ENCODE measurements at places on chromosomes 3 and 15. TPM values are rescaled to one million over a fixed set of nuclear protein-coding genes. Genes with fewer than 3 reads are reported as not detected.

IQCF6 gene
- not detected for total RNA-seq

DNA sequence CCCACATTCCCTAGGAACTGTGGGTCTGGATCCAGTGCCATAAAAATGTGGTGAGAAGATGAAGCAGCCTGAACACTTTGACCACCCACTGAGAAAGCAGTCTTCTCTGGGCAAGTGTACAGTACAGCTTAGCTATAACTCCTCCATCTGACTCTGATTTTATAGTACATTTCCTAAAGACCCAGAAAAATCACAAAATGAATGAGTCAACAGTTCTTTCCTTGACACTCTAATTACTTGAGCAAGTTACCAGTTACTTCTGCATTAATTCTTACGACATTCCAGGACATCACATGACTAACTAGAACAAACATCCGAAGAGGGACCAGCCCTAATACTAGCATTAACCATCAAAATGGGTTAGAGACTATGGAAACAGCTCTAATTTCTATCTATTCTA is 148.1 kb upstream of the PEX5L start:
- no peaks in the 10 kb centered on the region for H3K27me3 ChIP-seq
- H3K4me1 ChIP-seq, result no peaks in the 10 kb centered on the region
- no peaks in the 10 kb centered on the region for H3K36me3 ChIP-seq
- DNase-seq, result no peak
- H3K4me3 ChIP-seq, result no peak overlapping the region
- no peak overlapping the region for H3K27ac ChIP-seq

GRCh38 chr3:100087198-100087597 is 27.1 kb downstream of the FILIP1L start:
- H3K27me3 ChIP-seq, result no peaks in the 10 kb centered on the region
- H3K4me1 ChIP-seq, result peaks cover 7% of the 10 kb centered on the region
- no peak overlapping the region for H3K27ac ChIP-seq
- H3K4me3 ChIP-seq, result no peak overlapping the region
- no peak for DNase-seq

DNA sequence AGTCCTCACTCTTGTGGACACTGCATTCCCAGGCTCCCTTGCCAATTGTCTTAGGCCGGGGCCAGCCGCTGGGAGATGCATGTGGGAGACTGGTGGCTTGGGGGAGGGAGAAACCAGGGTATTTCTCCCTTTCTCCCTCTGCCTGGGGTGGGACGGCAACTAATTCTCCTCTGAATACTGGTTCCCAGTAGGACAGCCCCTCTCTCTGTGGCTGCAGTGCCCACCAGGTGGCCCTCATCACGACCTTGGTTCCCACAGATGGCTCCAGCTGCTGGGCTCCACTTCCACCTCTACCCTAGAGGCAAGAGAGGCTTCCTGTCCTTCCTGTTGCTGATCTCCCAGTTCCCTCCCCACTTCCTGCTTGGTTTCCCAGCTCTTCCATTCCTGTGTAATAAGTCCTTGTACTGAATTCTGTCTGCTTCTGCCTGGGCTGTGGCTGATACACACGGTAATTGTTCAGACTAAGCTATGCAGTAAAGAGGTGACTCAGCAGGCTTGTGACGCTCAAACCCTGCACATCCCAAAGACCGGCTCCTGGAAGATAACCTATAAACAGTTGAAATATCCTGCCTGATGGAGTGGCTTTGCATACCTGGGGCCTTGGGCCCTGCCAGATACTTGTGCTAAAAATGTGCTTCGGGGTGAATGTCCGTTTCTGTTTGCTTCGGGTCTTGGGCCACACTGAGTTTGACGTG is 20.4 kb upstream of the COPG1 start:
- H3K36me3 ChIP-seq, result no peaks in the 10 kb centered on the region
- no peaks in the 10 kb centered on the region for H3K27me3 ChIP-seq
- no peak for DNase-seq
- no peak overlapping the region for H3K4me3 ChIP-seq
- peak overlapping the region; percentile 24 for H3K27ac ChIP-seq

DNA sequence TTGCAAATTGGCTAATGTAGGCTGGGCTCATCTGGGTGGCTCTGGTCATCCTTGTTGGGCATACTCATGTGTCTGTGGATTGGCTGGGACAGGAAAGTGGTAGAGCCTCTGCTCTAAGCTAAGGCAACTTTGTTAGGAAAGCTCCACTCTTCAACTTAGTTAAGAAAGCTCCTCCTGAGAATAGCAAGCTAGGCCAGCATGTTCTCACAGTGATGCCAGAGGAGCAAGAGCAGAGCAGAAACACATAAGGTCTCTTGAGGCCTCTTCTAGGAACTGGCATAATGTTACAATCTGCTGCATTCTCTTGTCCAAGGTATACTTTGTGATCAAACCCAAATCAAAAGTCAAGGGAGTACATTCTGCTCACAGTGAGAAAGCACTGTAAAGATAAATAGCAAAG is 158.6 kb upstream of the RORA start:
- H3K27me3 ChIP-seq, result no peaks in the 10 kb centered on the region
- no peaks in the 10 kb centered on the region for H3K4me1 ChIP-seq
- no peak overlapping the region for H3K27ac ChIP-seq

GRCh38 chr3:188421151-188421821 is 267.3 kb downstream of the LPP start:
- H3K4me1 ChIP-seq, result no peaks in the 10 kb centered on the region
- DNase-seq, result no peak
- no peak overlapping the region for H3K27ac ChIP-seq

- H3K27ac ChIP-seq, result no peak overlapping the region
- H3K4me3 ChIP-seq, result no peak overlapping the region
- H3K27me3 ChIP-seq, result no peaks in the 10 kb centered on the region
- no peaks in the 10 kb centered on the region for H3K4me1 ChIP-seq
Measured at GRCh38 chr3:194592798-194593752, 40.1 kb downstream of the TMEM44 start.

- DNase-seq, result no peak
- H3K4me1 ChIP-seq, result no peaks in the 10 kb centered on the region
- no peak overlapping the region for H3K4me3 ChIP-seq
- no peak overlapping the region for H3K27ac ChIP-seq
Measured at GRCh38 chr3:41674449-41674848, 287.5 kb downstream of the ULK4 start.

DNA sequence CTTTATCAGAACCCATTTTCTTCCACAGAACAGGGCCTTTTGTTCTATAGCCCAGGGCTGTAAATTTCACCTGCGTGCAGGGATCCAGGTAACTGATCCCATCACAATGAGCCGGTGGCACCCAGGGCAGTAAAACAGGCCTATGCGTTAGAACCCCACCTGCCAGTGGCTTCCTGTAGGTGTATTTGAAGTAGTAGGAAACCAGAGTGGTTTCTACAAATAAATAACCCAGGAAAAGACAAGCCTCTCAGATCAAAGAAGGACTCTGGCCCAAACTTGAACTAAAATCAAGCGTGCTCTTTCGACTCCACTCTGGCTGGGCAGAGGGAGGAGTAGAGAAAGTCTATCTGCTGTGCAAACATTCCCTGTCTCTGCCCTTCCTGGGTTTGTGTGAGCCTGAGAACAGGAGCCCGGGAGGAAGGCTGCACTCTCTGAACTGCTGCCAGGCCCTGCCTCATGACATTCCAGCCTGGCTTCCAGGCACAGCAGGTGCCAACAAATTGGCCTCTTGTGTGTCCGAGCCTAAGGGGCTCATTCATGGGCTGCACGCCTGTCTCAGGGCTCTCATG is 77.7 kb downstream of the CEMIP start:
- H3K4me3 ChIP-seq, result no peak overlapping the region
- no peak overlapping the region for H3K27ac ChIP-seq
- no peaks in the 10 kb centered on the region for H3K36me3 ChIP-seq
- H3K27me3 ChIP-seq, result no peaks in the 10 kb centered on the region
- DNase-seq, result no peak
- no peaks in the 10 kb centered on the region for H3K4me1 ChIP-seq

DNA sequence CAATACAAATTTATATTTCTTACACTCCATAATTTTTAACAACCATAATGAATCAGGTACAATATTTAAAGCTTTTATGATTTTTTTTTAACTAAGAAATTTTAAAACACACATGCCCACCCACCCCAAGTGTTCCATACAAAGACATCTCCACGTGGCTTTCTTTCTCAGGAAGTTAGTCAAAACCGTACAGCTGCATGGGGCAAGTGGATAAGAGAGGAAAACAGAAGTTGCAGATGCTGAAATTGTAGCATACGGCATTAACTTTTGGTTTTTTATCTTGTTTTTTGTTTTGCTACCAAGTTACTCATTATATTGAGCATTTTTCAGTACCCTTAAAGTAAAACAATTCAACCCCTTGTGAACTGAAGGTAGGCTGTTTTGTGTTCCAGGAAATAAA is 14.8 kb downstream of the GNB4 start:
- H3K4me1 ChIP-seq, result peaks cover 4% of the 10 kb centered on the region
- no peaks in the 10 kb centered on the region for H3K36me3 ChIP-seq
- H3K27me3 ChIP-seq, result no peaks in the 10 kb centered on the region

DNA sequence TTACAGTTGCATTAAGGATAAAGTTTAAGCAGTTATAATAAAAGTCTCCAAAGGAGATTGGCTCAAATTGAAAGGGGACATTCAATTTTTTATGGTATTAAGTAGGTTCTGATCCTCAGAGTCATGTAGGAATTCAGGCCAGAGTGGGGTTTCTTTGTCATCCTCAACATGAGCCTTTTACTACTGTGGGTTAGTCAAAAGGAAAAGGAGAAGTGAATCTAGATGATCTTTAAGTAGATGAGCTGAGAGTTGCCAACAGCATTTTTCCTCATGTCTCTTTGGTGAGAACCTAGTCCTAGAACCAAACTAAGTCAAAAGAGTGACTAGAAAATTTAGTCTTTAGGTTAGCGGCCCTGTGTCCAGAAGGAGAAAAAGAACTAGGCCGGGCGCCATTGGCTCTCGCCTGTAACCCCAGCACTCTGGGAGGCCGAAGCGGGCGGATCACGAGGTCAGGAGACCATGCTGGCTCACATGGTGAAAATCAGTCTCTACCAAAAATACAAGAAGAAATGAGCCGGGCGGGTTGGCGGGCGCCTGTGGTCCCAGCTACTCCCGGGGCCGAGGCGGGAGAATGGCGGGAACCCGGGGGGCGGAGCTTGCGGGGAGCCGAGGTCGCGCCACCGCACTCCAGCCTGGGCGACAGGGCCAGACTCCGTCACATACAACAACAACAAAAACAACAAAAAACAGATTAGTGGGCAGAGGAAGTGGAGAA is 4.2 kb upstream of the CHL1 start:
- no peaks in the 10 kb centered on the region for H3K36me3 ChIP-seq
- H3K4me3 ChIP-seq, result no peak overlapping the region
- H3K4me1 ChIP-seq, result no peaks in the 10 kb centered on the region
- H3K27me3 ChIP-seq, result peaks cover 21% of the 10 kb centered on the region
- DNase-seq, result no peak

DNA sequence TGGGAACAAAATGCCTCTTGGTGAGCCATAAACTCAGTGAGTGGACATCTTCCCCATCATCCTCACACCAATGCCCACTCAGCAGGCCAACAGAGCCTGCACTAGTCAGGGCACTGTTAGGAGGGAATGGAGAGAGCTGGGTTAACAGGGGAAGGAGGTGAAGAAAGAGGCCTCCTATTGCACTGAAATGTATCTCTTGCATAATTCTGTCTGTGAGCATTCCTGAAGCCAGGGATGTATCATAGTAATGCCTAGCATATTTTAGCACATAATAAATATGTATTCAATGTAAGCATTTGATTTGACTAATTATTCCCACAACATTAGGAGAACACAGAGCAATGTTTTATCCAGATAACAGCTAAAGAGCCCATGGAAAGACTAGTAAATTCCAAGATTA is 81.2 kb downstream of the ANO10 start:
- no peak for DNase-seq
- H3K4me1 ChIP-seq, result peaks cover 16% of the 10 kb centered on the region
- no peak overlapping the region for H3K27ac ChIP-seq
- no peaks in the 10 kb centered on the region for H3K27me3 ChIP-seq
- no peaks in the 10 kb centered on the region for H3K36me3 ChIP-seq
- no peak overlapping the region for H3K4me3 ChIP-seq

DNA sequence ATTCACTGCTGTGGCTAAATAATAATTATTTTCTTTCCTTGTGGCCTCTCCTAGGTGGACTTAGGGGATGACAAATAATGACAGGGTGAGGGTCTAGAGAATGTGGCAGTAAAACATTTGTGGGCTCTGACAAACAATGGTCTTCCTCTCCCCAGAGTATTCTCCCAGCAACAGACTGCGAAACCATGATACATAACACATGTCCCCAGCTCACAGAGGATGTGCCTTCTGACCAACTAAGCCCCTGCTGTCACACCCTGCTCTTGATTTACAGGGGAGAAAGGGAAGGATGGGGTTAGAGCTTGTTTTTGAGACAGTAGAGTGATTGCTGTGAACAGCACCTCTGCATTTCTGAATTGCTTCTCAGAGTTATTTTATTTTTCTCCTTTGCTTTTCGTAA is 116.6 kb upstream of the CTDSPL start:
- H3K4me3 ChIP-seq, result no peak overlapping the region
- no peak for DNase-seq
- no peaks in the 10 kb centered on the region for H3K27me3 ChIP-seq
- no peaks in the 10 kb centered on the region for H3K36me3 ChIP-seq
- no peaks in the 10 kb centered on the region for H3K4me1 ChIP-seq
- H3K27ac ChIP-seq, result no peak overlapping the region

DNA sequence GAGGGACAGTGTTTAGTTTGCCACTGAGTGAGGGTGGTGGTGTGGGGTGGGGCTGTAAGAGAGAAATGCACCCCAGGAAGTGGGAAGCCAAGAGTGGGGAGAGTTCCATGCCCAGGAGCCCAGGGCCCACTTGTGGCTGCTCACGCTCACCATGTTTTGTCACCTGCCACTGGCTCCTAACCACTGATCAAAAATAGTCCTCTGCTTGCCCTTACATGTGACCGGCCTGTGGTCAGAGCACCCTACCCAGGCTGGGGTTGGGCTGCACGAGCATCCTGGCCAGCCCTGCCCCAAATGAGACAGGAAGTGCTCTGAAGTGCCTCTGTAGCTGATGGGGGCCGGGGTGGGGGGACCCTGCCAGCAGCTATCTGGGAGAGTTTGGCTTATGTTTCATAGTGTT is 216.3 kb downstream of the RPLP1 start:
- no peak overlapping the region for H3K27ac ChIP-seq
- no peak overlapping the region for H3K4me3 ChIP-seq
- H3K4me1 ChIP-seq, result peaks cover 12% of the 10 kb centered on the region
- no peaks in the 10 kb centered on the region for H3K36me3 ChIP-seq
- H3K27me3 ChIP-seq, result no peaks in the 10 kb centered on the region

GRCh38 chr15:67931861-67932260 is 92.0 kb upstream of the RNU6-1 start:
- no peaks in the 10 kb centered on the region for H3K4me1 ChIP-seq
- no peak overlapping the region for H3K4me3 ChIP-seq
- H3K27ac ChIP-seq, result no peak overlapping the region
- no peak for DNase-seq

DNA sequence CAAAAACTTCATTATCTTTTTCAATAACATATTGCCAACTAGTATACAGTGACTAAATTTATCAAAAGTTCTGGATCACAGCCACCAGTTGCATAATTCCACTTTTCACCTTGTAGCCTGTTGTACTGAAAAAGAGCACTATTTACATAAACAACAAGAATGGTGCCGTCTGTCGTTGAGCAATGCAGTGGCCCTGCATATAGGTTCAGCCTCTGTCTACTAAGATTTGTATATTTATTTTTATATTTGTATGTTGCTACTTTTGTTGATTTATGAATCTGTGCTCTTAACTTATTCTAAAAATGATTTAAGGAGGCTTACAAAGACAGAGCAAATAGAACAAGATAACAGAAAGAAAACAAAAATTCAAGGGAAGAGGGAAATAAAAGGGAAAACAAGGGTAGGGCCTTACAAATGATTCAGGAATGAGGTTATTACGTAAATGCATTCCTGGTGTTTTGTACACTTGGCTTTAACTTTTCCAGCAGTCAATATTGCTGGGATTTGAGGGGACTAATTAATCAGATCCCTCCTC is 257.6 kb upstream of the STT3B start:
- no peak for DNase-seq
- H3K27me3 ChIP-seq, result no peaks in the 10 kb centered on the region
- no peak overlapping the region for H3K27ac ChIP-seq
- H3K4me3 ChIP-seq, result no peak overlapping the region
- H3K36me3 ChIP-seq, result no peaks in the 10 kb centered on the region
- H3K4me1 ChIP-seq, result no peaks in the 10 kb centered on the region
